ENCODE measurements at places on chromosomes 5 and 9. TPM values are rescaled to one million over a fixed set of nuclear protein-coding genes. Genes with fewer than 3 reads are reported as not detected.
A peak's percentile ranks its signal among the peaks of the same experiment; 100 is the strongest.

Gene MARCHF11
- not detected for total RNA-seq

Gene CER1
- not detected for total RNA-seq

Gene SLC6A18
- total RNA-seq = not detected

Gene VCAN
- total RNA-seq = not detected

GRCh38 chr9:20477940-20478620, 144.2 kb downstream of the MLLT3 start:
- H3K27ac ChIP-seq = no peak overlapping the region
- peaks cover 64% of the 10 kb centered on the region for H3K4me1 ChIP-seq
- H3K36me3 ChIP-seq = no peaks in the 10 kb centered on the region
- H3K27me3 ChIP-seq = no peaks in the 10 kb centered on the region
- peak; percentile 29 for DNase-seq
- no peak overlapping the region for H3K4me3 ChIP-seq

DNA sequence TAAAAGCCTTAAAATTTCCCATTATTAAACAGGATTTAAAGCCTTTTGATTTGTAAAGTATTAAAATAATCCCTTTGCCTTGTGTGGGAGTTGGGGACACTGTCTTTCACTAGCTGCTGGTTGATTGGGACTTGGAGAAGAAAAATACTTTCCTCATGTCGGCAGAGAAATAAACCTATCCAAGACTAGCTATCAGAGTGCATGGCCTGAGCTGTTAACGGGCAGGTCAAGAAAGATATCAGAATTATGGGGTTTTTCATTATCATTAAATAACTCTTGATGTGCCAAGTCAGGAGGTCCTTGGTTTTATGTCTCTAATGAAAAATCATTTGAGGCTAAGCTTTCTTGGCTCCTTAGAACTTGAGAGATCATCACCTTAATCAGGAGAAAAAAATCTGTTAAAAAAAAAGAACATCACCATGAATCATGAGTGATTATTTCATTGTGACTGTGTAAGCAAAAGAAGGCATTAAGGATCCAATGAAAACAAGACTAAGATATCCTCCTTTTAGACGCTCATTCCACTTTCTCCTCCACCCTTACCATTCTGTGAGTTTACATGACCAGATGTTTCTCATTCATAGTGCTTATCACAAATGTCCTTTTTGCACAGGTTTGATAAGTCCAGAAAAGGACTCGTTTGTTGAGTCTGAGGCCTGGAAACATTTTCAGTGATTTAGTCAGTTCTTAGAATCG, 140.4 kb upstream of the EGFLAM start:
- H3K27ac ChIP-seq = no peak overlapping the region
- peaks cover 6% of the 10 kb centered on the region for H3K27me3 ChIP-seq
- peaks cover 3% of the 10 kb centered on the region for H3K4me1 ChIP-seq
- H3K4me3 ChIP-seq = no peak overlapping the region
- H3K36me3 ChIP-seq = no peaks in the 10 kb centered on the region
- no peak for DNase-seq

- no peaks in the 10 kb centered on the region for H3K36me3 ChIP-seq
- no peak overlapping the region for H3K4me3 ChIP-seq
- no peak for DNase-seq
- H3K27ac ChIP-seq = no peak overlapping the region
- no peaks in the 10 kb centered on the region for H3K4me1 ChIP-seq
- peaks cover 22% of the 10 kb centered on the region for H3K27me3 ChIP-seq
These were observed 17.1 kb upstream of the OLFM1 start for GRCh38 chr9:135070198-135070951.

DNA sequence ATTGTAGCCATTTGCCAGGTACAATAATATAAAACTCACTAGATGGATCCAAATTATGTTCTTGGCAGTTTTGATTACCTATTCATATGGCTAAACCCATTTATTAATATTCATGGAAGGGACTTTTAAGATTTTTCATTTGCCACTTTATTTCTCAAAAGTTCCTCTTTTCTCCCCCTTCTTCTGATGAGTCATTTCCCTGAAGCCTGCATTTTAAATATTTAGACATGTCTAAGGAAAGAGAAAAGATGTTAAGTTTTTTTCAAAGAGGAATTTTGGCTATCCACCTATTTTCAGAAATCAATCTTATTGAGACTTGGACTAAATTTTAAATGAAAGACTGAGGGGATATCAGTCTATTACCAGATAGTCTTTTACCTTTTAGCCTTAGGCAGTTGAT, 1189.4 kb downstream of the EFNA5 start:
- no peaks in the 10 kb centered on the region for H3K27me3 ChIP-seq
- DNase-seq = no peak
- no peak overlapping the region for H3K27ac ChIP-seq
- no peak overlapping the region for H3K4me3 ChIP-seq
- no peaks in the 10 kb centered on the region for H3K36me3 ChIP-seq
- no peaks in the 10 kb centered on the region for H3K4me1 ChIP-seq

Measured in activated CD4-positive, alpha-beta T cell treated with anti-CD3 and anti-CD28 coated beads for 36 hours (primary cell).